Stimulated activated CD4-positive, alpha-beta T cell treated with anti-CD3 and anti-CD28 coated beads, Interleukin-15, amount 100 ng/mL, for 24 hours (primary cell): ENCODE measurements at places on chromosomes 16 and 17.
A peak's percentile ranks its signal among the peaks of the same experiment; 100 is the strongest.

DNA sequence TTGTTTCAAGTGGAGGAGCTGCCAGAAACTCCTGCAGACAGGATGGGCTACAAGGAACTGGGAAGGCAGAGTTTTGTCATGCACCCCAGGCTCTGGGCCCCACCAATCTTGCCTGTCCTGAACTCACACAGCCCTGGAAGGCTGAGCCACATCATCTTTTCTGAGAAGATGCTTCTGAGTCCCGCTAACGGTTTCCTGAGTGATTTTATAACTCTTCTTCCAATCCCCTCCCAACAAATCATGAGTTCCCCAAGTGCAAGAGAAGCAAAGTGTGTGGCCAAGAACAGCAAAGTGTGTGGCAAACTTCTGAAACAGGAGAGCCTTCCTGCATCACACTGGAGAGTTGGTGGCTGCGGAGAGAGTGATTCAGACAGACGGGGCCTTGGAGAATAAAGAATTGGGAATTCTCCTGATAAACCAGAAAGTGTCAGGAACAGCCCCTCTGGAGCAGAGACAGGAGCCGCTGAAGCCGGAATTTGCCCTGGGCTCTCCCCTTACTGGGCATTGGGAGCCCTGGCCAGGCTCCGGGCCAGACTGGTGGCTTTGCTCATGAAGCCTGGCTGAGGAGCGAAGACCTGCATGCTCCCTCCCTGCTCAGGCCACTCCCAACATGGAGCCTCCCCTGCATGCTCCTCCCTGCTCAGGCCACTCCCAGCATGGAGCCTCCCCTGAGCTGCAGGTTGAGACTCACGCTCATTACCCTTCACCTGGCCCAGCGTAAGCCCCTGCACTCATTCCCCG lies 47.2 kb downstream of the PITPNM3 start:
- DNase-seq, result no peak

GRCh38 chr17:7136266-7136877 lies 21.8 kb upstream of the ASGR2 start:
- DNase-seq, result peak; percentile 86

DNA sequence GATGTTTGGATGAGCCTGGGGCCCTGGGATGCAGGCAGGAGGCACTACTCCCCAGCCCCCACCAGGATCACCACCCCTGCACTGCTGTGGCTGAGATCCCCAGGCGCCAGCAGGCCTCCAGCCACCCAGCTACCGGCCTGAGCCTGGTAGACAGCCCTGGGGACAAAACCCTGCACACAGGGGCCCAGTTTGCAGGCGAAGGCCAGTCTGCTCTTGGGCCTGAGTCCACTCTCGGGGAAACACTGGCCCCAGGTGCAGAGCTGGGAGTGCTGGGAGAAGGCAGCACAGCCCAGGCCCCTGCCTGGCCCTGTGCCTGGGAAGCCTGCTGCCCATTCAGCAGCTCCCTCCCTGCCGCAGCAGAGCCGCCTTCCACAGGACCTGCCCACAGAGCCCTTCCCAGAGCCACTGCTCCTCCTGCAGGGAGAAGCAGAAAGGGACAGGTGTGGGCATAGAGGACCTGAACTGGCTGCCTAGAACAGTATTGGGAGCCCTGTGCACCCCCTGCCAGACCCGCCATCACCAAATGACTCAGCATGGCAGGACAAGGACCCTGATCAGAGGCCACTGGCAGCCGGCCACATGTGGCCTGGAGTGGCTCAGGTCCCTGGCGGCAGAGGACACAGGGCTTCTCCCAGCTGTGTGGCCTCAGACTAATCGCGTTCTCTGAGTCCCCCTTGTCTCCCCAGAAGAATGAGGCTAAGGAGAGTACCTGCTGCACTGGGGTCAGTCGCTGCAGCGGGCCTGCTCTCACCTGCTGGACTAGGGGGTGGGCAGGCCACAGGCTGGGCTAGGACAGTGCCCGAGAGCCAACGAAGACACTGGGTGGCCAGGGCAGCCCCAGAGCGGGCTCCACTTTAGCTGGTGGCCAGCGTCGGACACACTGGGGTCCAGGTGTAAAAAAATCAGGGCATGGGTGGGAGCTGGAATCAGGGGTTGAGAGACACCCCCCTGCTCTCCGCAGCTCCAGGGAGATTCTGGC lies 10.7 kb downstream of the MSRB1 start:
- DNase-seq, result no peak

DNA sequence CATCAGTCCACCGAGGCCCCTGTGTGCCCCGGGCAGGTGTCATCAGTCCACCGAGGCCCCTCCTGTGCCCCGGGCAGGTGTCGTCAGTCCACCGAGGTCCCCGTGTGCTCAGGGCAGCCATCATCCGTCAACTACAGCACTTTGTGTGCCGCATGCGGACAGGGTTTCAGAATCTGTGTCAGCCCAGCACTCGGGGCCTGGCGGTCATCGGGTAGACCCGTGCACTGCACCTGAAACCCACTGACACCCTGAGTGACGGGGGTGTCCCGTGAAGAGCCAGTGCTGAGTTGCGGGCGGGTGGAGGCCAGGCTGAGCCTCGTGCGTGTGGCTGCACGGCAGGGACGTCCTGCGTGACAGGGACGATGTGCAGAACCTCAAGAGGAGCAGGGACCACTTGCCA lies 38.4 kb downstream of the BAHCC1 start:
- no peak for DNase-seq

DNA sequence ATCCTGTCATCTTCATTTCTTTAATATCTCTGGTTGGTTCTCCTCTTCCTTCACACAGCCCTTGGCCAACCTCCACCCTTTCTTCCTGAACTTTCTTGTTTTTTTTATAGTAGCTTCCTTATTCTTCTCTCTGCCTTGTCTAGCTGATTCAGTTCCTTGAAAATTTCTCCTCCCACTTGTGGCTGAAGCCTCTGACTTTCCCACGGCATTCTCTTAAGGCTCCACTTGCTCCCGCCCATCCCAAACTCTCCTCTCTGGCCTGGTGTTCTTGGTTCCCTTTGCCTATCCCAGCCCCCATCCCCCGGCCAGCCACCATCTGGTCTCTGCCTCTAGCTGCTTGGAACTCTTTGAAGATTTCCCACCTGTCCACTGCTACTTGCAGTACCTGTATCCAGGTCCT lies 29.1 kb downstream of the NLRP1 start:
- DNase-seq, result no peak

GRCh38 chr16:23174622-23175021 lies 7.9 kb upstream of the SCNN1G start:
- DNase-seq, result no peak

GRCh38 chr17:73695035-73695738 lies 50.9 kb upstream of the SDK2 start:
- DNase-seq, result no peak

DNA sequence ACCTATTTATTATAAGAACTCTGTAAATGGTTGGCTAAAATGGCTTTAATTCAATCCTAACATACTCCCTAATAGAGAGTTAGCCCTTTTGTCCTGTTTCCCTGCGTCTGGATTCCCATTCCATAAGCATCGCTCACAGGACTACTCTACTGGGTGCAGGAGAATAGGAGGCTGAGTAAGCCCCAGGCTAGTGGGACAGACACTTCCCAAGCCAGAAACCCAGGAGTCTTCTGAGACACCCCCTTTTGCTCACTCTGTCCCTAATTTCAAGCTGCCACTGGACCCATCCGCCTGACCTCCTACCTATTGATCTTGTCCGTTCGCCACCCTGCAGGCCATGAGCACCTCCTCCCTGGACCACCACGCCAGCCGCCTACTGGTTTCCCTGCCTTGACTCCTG lies 16.7 kb upstream of the TOB1 start:
- no peak for DNase-seq

GRCh38 chr16:81612351-81613163 lies 166.5 kb upstream of the PLCG2 start:
- no peak for DNase-seq

DNA sequence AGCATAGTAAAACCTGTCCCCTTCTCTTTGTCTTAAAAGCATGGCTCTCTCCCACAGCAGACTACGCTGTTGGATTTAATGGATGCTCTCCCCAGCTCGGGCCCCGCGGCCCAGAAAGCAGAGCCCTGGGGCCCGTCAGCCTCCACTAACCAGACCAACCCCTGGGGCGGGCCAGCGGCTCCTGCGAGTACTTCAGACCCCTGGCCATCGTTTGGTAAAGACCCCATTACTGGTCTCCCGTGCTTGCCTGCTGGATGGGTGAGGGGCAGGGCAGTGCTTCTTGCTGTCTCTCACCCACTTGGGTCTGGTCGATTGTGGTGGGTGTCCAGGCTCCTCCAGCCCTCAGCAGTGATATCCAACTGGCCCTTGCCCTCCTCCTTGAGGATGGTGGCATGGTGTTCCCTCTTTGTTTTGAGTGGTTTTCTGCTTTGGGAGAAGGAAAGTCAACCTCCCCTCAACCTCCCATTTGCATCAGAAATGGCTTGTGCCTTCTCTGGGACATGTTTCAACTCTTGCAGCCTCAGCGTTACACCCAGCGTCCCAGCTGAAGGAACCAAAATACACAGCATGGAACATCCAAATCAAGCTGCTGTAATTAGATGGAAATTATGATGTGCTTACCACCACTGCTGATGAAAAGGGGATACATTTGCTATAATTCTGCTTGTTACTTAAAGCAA lies 49.3 kb downstream of the B9D1 start:
- no peak for DNase-seq
